ENCODE measurements at places on chromosomes 6 and 20.

DNA sequence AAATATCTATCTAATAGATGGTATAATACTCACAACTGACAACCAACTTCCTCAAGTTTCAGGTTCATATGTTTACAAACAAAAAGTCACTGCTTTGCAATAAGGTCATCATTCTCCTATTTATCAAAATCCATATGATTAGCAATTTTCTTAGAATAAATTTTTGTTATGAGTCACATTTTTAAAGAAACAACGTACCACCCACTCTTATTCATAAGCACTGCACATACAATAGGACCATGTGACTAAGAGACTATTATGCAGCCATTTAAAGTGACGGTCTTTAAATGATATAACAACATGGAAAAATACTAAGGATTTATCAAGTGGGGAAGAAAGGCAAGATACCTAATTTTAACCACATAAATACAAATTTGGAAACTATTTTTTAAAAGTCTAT lies 40.0 kb downstream of the REPS1 start:
- DNase-seq: no peak

DNA sequence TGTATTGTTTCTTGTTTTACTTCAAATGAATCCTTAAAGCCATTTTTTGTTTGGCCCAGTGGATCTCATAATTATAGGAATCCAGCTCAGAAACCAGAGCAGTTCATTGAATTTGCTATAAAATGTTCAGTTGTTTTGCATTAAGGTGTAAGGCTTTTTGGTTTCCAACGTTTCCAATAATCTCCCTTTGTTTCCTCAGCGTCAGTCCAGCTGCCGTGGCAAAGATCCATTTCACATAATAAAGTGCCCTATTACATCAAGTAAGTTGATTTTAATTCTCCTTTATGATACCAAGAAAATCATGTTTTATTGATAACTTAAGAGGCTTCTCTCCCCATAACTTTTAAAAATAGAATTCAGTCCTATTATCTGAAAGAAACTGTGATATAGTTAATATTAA lies 472.6 kb downstream of the UTRN start:
- no peak for DNase-seq

GRCh38 chr6:1842334-1842733 lies 232.6 kb downstream of the FOXC1 start:
- DNase-seq: no peak

- no peak for DNase-seq
Observed at GRCh38 chr20:32446301-32447100, 88.4 kb downstream of the ASXL1 start.

DNA sequence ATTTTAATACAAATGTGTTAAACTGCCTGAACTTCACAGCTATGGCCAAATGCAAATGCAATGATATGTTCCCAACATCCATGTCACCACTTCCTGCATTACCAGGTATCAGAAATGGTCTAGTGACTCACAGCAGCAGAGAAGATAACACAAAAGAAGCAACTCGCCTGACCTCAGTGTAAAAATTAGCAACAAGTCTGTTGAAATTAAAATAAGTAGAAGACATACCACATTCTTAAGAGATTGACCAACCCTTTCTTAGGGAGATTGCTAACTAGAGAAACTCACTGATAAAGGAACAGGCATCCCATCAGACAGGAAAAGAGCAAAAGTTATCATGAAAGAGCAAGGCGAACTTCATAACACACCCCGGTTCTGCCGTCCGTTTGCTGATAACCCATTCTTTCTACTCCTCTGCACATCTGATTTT lies 45.1 kb downstream of the RNASET2 start:
- no peak for DNase-seq

DNA sequence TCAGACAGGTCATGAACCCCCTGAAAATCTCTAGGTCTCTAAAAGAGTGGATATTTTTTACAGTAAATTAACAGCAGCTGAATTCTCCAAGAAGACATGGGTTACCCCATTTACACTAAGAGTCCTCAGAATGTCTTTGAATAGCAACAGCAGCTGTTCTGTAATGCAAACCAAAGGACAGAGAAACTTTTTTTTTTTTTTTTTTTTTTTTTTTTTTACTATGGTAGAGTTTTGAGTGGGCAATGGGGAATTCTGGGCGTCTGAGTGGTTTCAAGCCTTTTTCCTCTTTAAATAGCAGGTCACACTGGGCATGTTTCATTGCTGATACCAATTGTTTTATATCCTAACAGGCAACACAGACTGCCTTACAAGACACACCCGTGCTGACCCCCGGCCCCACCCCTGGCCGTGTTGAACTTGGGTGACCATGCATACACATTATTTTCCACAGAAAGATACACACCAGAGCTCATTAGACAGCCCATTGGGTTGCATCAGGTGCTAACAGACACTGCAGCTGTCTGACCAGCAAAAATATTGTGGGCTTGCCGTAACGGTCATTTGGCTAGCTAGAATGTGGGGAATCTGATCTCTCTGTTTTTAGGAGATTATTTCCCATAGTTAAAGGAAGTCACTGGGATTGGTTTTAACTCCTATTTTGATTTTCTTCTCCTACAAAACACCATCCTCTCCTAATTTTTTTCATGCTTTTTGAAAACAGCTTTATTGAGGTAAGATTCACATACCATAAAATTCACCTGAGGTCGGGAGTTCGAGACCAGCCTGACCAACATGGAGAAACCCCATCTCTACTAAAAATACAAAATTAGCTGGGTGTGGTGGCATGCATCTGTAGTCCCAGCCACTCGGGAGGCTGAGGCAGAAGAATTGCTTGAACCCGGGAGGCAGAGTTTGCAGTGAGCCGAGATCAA lies 26.7 kb upstream of the IRF4 start:
- no peak for DNase-seq

DNA sequence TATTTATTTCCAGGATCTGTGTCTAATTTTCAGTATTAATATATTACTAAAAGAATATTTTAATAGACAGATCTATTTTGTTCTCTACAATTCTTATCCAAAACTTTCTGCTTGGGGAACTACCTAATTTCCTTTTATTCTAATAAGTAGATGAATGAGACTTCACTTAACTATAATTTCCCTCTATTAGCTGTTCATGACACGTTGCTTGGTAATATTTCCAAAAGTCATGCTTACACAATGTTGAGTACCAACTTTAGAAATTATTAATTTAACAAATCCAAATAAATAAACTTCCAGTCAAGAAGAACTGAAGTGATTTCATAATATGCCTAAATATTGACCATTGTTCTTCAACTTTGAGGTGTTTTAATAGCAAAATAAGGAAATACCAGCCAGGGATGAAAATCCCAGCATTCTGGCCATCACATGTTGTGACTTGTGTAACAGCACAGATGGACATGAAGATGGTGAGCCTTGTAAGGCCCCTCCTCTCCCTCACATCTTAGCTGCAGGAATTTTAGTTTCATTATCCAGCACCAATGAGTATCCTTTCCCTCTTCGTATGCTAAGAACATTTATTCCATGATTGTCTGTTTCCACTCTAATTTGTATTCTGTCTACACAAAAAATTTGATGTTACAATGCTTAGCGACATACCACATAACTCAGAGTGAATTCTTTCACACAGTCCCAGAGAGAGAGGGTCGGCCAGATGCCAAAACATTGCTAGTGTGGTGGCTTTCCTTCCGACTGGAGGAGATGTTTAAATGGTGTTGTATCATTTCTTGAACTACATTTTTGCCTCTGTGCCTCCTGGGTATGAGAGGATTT lies 137.5 kb downstream of the FOXA2 start:
- no peak for DNase-seq

DNA sequence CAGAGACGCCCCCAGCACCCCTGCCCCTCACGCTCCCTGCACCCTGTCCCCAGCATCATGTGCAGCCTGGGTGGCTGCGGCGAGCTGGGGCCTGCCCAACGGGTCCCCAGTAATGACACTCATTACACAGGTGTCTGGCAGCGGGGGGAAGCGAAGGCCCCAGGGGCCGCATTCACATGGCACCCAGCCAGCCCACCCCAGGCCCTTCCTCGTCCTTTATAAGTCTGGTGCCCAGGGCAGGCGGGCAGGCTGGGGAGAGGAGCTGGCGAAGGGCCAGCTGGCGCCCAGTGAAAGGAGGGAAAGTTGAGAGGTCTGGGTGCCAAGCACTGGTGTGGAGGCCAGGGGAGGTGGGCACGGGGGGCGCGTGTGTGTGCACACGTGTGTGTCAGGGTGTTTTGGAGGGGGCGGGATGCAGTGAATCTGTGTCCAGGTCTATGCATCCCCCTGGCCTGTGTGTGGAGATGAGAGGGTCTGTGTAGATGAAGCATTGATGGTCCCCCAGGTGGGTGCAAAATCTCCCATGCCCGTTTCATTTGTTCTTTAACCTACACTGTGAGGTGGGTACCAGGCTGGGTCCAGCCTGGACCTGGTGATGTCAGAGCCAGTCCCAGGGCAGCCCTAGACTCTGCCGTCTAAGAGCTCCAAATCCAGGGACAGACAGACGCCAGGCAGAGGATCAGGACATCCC lies 105.3 kb downstream of the CEBPB start:
- no peak for DNase-seq

GRCh38 chr6:12068899-12069557 lies 56.9 kb downstream of the HIVEP1 start:
- DNase-seq: peak; percentile 34

- peak; percentile 96 for DNase-seq
Observed at GRCh38 chr20:4151991-4152695, 136.8 kb upstream of the RNF24 start.

DNA sequence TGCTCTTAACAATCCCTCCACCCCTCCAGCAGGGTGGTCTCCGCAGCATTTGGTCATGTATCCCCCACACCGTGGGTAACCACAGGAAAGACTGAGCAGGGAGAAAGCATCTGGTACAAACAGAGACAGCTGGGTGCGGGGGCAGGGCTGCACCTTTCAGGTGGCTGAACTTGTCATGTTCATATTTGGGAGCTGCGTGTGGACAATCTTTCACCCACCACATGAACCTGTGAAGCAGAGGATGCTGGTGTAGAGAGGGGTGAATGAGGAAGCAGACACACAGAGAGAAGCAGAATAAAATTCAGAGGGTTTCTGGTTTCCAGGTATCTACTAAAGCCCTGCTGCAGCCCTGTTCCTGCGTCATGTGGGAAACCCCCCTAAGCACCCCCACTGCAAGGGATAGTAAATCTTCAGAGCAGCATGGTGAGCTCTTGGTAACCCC lies 8.9 kb downstream of the GFOD1 start:
- no peak for DNase-seq
